Stimulated activated CD8-positive, alpha-beta memory T cell treated with anti-CD3 and anti-CD28 coated beads, Interleukin-4, amount 100 ng/mL, for 1 hour (primary cell): ENCODE measurements at places on chromosomes 2 and 18.

DNA sequence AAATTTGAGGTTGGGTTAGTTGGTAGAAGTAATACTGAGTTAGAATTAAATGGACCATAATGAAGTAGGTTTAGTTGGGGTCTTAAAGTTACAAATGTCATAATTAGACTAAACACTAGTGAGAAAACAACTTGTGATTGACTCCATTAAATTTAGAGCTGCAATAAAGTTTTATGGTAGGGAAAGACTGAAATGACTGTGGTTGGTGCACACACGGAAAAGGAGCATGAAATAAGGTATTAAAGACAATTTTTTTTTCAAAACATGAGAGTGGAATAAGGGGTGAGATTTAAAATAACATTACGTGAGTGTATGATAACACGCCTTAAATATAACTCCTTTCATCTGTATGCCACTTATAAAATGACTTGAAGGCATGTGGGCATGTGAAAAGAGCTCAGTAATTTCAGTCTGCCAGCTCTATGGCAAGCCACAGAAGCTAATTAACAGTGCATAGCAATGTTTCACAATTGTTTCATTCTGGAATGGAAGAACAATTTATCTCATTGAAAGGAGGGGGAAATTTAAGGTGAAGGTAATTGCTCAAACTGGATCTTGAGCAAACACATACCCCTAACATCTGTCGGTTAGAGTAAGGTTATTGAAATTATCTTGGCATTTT, 1.4 kb downstream of the FRZB start:
- no peak for DNase-seq

DNA sequence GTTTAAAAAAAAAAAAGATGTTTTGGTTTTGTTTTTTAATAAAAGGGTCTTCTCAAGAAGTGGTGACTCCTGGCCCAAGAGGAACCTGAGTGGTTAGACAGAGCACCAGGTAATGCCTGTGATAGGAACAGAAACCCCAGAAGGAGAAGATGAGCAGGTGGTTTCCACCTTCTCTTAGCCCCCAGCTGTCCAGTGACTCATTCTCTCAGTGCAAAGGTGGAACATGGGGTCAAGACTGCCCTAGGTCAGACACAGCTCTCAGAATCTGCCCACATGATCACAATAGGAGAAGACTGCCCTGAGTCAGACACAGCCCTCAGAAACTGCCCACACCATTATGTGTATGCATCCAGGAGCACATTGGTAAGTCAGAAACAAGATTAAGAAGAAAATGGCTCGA, 61.8 kb downstream of the TBC1D8 start:
- no peak for DNase-seq

DNA sequence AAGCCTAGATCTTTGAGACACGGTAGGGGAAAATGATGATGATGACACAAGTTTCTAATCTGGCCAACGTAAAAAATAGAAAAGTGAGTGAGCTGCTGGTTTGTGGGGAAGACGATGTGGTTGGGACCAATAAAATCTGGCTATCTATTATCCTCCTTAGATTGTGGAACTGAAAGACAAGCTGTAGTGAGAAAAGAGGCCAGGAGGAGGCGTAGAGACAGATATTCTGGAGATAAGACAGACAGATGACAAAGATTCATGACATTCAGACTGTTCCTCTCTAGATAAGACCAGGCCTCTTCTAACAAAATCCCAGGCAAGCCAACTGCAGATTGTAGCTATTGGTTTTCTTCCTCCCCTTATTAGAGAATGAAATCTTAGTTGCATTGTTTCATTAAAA, 376.3 kb upstream of the UBE2E3 start:
- no peak for DNase-seq

DNA sequence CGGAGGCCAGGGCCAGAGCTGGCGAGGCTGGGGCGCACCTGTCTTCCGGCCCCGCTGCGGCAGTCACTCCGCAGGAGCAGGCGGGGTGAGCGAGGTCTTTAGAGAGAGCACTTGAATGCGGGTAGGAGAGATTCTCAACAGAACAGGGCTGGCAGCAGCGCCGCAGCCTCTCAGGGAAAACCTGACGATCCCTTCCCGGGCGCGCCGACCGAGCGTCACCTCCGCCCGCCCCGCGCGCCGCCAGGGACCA, 526 bp downstream of the PRKRA start:
- peak; percentile 51 for DNase-seq

DNA sequence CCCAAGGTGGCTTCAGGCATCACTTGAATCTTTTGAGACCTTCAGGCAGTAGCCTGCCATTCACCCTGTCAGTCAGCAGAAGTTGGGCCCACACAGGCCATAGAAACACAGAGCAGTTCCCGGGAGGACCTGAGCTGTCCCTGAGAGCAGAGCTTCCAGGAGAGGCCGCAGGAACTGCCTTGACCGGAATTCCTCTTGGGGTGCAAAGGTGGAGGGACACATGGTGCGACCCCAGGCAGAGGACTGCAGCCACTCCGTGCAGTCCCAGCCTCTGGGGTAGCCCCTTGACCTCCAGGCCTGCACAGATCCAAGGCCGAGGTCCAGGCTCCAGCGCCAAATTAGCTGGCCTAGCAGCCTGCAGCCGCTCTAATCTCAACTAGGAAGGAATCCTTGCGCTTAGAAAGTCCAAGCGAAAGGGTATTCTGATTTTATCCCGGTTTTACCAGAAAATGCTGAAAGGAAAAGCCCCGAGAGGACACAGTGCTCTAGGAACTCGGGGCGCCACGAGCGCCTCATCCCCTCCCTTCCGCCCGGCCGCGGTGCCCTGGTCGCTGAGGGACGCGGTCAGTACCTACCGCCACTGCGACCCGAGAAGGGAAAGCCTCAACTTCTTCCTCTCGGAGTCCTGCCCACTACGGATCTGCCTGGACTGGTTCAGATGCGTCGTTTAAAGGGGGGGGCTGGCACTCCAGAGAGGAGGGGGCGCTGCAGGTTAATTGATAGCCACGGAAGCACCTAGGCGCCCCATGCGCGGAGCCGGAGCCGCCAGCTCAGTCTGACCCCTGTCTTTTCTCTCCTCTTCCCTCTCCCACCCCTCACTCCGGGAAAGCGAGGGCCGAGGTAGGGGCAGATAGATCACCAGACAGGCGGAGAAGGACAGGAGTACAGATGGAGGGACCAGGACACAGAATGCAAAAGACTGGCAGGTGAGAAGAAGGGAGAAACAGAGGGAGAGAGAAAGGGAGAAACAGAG, 5.4 kb downstream of the SIX2 start:
- no peak for DNase-seq

- peak; percentile 22 for DNase-seq
These were observed 114.6 kb downstream of the DOCK10 start for GRCh38 chr2:224927646-224928173.

- no peak for DNase-seq
These were observed 868 bp downstream of the HSBP1L1 start for GRCh38 chr18:79965119-79965902.

- DNase-seq = no peak
These were observed 524.7 kb upstream of the CRIM1 start for GRCh38 chr2:35830833-35831232.

- no peak for DNase-seq
These were observed 10.2 kb downstream of the GBX2 start for GRCh38 chr2:236157815-236158498.

GRCh38 chr2:3644246-3644525, 13.8 kb upstream of the ALLC start:
- no peak for DNase-seq

GRCh38 chr18:22676423-22676822, 256.7 kb upstream of the RBBP8 start:
- DNase-seq = no peak

DNA sequence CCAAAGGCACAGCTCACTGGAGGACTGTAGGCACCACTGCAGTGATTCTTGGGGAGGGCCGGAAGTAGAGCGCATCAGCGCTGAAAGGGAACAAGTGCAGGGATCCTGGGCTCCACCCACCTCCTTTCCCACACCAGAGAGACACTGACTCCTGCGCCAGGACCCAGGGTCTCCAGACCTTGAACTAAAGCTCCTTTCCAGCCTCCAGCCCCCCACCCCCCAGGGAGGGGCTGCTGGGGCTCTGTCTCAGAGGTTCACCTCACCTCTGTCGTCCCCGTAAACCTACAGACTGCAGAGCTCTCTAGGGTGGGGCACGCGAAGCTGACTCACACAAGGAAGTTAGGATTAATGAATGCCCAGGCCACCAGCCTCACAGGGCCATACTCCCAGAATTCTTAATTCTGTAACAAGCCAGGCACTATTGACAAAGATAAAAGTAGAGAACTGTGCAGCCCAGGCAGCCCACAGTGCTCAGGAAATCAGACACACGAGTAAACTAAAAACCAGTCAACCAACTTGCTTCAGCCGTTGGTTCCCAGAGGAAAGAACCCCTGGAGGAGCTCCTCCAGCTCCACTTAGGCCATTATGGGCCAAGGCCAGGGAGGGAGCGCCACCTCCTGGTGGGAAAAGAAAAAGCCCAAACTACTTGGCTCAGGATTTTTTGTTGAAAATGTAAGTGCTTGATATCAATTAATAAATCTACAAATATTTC, 45.1 kb upstream of the ACAA2 start:
- DNase-seq = peak; percentile 34

- no peak for DNase-seq
These were observed 243.0 kb downstream of the DYSF start for GRCh38 chr2:71696381-71696780.
